Activated T-helper 9 cell treated with anti-CD3 and anti-CD28 coated beads, Interleukin-2, amount 50 U/mL, for 16 hours (primary cell): ENCODE measurements at places on chromosomes 7 and 10.
A peak's percentile ranks its signal among the peaks of the same experiment; 100 is the strongest.

DNA sequence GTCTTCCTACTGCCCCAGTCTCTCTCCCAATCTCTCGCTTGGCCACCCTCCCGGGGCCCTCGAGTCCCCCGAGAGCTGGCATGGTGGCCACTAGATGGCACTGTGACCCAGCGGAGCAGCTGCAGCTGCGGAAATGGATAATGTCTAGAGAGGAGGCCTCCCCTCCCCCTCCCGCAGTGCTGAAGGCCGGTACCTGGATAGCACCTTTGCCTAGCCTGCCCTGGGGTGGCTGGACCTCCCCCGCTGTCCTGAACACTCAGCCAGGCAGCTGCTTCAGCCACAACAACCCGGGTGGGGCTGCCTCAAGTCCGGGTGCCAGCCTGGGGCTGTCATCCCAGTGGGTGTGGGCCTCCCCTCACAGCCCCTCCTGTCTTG is 65.2 kb downstream of the GOLGA7B start:
- DNase-seq, result peak; percentile 51

- DNase-seq, result no peak
Measured at GRCh38 chr7:30831936-30832335, 60.7 kb downstream of the MINDY4 start.

- no peak for DNase-seq
Measured at GRCh38 chr10:18261063-18261610, 120.9 kb downstream of the CACNB2 start.

GRCh38 chr10:35942057-35942456 is 300.0 kb upstream of the FZD8 start:
- no peak for DNase-seq
